ENCODE measurements at places on chromosomes 12 and 14.

GRCh38 chr14:71943695-71944018, 11.4 kb downstream of the RGS6 start:
- DNase-seq, result no peak

GRCh38 chr14:43669355-43669754, 837.7 kb downstream of the FSCB start:
- DNase-seq, result no peak

DNA sequence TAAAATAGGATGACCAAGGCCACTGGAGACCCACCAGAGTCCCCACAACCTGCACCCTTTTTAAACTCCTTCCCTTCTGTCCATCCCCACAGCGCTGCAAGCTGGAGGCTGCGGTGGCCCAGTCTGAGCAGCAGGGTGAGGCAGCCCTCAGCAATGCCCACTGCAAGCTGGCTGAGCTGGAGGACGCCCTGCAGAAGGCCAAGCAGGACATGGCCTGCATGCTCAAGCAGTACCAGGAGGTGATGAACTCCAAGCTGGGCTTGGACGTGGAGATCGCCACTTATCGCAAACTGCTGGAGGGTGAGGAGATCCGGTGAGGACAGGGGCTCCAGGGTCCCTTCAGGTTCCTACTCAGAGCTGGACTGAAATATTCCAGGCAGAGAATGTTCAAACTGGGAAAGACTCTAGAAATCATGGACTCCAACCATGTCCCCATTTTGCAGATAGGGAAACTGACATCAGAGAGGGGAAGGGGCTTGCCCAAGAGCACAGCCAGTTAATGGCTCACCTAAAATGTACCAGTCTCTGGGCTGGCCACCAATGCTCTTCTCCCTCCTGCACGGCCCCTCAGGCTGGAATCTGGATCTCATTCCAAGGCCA, 17.2 kb downstream of the KRT85 start:
- no peak for DNase-seq

DNA sequence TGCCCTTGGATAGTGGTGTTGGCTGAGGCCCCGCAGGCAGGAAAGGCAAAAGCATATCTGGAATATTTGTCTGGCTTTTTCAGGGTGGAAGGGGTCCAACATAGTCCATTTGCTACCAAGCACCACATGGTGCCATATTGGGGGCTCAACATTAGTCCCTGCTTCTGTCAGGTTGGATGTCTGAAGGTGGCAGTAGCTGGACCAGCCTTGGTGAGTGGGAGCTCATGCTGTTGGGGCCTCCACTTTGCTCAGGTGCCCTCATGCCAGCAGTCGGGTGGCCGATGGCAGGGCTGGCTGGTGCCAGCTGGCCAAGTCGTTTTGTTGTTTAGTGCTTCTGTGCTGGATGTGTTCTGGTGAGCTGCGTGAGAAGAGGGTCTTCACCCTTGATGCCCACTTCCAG, 135.3 kb downstream of the PAPOLA start:
- peak; percentile 13 for DNase-seq

DNA sequence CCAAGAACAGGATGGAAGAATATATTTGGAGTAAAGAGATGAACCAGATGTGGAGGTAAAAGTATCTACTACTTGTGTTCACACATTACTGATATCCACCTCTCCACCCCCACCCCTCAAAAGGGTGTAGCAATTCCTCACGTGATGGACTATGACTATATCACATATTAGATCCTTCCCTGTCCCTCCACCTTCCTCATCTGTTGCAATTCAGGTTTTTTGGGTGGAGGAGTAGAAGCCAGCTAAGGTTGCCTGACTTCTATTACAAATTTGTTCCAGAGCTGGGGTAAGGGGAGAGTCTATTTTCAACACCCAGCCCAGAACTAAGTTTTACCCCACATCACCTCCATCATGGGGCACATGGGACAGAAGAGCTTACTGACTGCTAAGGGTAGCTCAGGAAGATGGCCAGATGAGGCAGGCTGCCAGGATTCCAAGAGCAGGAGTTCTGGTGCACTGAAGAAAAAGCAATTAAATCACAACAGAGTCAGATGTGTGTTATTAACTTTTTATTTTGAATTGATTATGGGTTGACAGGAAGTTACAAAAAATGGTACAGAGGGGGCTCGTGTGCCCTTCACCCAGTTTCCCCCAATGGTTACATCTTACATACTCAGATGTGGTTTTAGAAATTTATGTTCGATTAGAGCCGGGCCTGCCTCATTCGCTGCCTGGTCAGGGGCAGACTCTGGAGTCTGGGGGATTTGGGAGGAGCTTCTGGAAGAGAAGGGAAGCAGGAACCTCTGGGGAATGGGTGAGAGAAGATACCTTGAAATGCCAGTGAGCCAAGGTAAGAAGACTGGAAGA, 2.1 kb downstream of the RNASE13 start:
- no peak for DNase-seq

- DNase-seq, result no peak
Measured at GRCh38 chr12:53453953-53454640, 2.2 kb downstream of the PCBP2 start.

- peak; percentile 82 for DNase-seq
Measured at GRCh38 chr14:77862154-77862786, 62.4 kb downstream of the ADCK1 start.

DNA sequence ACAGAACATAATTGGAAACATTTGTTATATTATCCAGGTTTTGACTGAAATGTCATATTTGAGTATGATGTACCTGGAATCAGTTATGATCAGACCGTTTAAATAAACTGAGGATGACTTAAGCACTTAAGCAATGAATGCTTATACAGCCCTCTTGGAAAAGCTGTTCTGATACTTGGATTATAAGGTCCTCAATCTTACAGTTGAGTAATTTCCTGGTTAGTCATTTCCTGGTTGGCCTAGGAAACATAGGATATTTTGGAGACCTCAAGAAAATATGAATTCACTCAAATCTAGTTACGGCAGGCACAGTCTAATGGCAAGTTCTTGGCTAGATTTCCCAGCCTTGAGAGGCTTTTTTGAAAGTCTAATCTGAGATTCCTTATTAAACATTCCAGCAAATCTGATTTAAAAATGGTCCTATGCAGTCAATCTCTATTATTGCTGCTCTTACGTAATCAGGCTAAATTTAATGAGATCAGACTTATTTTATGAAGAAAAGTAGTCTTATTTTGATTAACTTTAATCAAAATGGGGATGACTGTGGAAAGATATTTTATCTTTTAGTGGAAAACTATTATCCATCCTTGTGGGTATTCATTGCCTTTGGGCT, 447.2 kb downstream of the SNAPC1 start:
- no peak for DNase-seq

DNA sequence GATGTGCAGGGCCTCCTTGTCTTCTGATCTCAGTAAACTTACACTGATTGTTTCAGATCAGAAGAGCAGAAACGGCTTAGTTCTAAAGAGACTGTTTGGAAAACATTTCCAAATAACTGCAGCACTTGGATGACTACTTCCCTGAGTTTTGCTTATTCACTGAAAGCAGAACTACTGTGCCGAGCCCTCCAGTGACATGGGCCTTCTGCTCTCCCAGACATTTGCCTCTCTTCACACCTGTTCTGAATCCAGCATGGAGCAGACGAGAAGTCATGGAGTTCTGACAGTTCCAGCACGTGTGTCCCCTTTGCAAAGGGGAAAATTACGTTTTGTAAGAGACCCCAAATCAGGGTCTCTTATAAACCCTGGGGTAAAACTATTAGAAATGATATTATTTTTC, 31.4 kb downstream of the ETNK1 start:
- no peak for DNase-seq

GRCh38 chr12:118706437-118706836, 274.9 kb upstream of the SRRM4 start:
- no peak for DNase-seq

DNA sequence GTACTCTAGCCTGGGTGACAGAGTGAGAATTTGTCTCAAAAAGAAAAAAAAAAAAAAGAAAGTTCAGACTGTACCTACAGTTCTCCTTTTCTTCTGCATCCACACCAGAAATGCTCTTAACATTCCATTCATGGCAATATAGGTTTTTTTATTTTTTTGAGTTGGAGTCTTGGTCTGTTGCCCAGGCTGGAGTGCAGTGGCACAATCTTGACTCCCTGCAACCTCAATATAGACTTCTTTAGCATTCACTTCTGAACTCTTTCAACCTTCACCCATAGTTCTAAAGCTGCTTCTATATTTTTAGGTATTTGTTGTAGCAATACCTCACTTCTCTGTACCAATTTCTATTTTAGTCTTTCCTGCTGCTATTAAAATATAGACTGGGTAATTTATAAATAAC, 1095.7 kb downstream of the FLRT2 start:
- DNase-seq, result no peak

GRCh38 chr14:55771242-55771981, 191.4 kb downstream of the KTN1 start:
- no peak for DNase-seq

DNA sequence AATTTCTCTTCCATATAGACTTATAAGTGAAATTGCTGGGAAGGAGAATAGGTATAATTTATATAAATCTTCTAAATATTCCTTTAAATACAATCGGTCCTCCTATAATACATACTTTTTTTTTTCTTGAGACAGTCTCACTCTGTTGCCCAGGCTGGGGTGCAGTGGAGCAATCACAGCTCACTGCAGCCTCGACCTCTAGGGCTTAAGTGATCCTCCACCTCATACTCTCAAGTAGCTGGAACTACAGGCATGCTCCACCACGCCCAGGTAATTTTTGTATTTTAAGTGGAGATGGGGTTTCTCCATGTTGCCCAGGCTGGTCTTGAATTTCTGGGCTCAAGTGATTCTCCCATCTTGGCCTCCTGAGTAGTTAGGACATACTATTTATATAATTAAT, 29.7 kb upstream of the NPFF start:
- DNase-seq, result no peak

DNA sequence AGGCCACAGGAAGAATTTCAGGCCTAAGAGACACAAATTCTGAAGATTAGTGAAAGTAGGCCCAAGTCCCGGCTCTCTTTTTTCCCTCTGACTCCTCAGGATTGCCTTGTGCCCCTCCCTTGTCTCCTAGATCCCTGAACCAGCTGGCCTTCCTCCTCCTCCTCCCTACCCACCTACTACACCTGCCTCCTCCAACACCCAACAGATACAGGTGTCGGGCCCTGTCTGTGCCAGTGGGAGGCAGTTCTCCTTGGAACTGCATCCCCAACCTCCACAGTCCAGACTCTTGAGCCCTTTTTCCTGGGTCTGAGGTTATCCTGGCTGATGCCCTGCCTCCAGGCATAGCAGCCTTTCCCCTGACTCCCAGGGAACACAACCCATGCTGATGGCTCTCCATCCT, 1.8 kb downstream of the PPP1R1A start:
- DNase-seq, result no peak

DNA sequence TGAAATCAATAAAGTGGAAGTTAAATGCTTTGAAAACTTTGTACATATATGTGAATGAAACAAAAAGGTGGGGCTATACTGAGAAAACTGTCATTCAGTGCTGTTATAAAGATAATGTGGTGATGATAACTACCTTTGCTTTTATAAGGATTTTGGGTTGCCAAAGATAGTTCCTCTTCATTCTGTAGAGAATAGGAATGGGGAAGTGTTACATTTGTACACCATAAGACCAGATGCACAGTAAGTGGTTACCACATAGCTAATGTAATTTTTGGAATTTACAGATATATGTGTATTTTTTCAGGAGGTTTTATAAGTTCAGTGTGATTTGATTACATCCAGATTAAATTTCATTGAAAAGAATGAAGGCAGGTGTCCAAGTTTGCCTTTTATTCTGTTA, 18.1 kb downstream of the RAB21 start:
- no peak for DNase-seq

- DNase-seq, result no peak
Measured at GRCh38 chr14:31884776-31885379, 192.2 kb upstream of the ARHGAP5 start.

- DNase-seq, result no peak
Measured at GRCh38 chr14:78758333-78758732, 588.2 kb downstream of the NRXN3 start.

GRCh38 chr12:15677726-15678201, 111.4 kb downstream of the EPS8 start:
- no peak for DNase-seq

DNA sequence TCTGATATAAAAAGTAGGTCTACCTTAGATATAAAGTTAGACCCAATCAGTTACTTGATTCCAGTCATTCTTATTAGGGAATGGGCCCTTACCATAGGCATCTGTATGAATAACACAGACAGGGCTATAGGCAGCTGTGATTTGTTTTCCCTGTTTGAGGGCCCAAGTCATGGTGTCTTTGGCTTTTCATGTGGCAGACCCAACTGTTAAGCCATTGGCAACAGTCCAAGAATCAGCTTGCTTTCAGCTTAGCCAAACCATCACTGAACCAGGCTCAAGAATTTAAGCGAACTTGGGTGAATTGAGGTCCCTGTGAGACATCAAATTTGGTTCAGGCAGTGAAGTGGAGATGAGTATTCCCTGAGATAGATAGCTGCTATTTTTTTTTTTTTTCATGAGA, 111.2 kb downstream of the LRRIQ1 start:
- DNase-seq, result no peak

- DNase-seq, result no peak
Measured at GRCh38 chr14:100857923-100858837, 32.3 kb downstream of the MEG3 start.

GRCh38 chr12:124720681-124721500, 142.8 kb downstream of the SCARB1 start:
- DNase-seq, result no peak

DNA sequence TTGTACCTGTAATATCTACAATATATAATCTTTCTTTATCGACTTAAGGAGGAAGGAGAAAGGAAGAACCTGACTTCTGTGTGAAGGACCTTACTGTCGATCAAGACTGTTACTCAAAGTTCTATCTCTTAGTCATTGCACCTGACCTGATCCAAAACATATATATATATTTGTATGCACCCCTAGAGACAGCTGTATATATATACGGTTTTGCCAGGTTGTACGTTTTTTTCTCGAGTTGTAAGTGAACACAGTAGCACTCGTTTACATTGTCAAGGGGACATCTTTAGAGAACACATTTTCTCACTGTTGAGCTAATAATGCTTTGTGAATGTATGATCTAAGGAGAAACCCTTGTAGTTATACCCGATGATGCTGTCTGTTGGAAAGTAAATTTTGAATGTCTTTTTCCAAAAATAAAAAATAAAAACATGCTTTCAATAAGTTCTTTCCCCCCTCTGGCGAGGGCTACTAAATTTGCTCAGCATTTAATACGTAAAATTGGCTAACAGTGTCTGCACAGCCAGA, 536 bp upstream of the SLC35E3 start:
- no peak for DNase-seq

- no peak for DNase-seq
Measured at GRCh38 chr14:28130610-28131284, 635.8 kb upstream of the FOXG1 start.

DNA sequence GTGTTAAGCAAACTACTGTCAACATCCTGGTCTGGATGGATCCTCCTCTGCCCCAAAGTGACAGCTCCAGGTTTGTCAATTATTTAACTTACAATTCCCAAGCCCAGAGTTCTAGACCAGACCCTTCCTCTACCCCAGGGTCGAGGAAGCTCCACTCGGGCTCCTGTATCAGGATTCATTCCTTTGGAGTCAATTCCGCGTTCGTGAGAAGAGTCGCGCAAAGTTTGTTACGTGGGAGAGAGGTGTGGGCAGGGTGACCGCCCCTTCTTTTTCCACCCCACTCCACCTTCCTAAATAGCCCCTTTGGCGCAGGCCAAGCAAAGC, 479 bp downstream of the SEL1L start:
- DNase-seq, result no peak

- DNase-seq, result no peak
Measured at GRCh38 chr14:24250354-24250753, 7.9 kb upstream of the TINF2 start.

GRCh38 chr14:90979515-90979914, 80.9 kb downstream of the RPS6KA5 start:
- DNase-seq, result no peak

- DNase-seq, result no peak
Measured at GRCh38 chr12:52352951-52353350, 14.3 kb downstream of the KRT85 start.
